Left ventricle myocardium superior (tissue), 1 donor: ENCODE measurements at places on chromosomes 1 and 21.

DNA sequence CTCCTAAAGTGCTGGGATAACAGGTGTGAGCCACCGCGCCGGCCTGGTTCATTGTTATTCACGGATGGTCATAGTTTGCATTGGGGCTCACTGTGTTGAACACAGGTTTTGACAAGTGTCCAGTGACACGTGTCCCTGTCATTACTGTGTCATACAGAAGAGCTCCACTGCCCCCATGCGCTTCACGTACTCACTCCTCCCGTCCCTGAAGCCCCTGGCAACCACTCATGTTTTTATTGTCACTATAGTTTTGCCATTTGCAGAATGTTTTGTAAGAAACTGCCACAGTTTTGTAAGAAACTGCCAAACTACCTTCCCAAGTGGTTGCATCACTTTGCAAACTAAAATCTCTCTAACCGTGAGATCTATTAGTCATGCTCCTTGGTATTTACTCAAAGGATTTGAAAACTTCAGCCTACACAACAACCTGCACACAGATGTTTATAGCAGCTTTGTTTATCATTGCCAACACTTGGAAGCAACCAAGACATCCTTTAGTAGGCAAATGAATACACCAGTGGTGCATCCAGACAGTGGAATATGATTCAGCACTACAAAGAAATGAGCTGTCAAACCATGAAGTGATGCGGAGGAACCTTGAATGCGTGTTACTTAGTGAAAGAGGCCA lies 163.2 kb upstream of the COL6A1 start:
- no peak for DNase-seq

DNA sequence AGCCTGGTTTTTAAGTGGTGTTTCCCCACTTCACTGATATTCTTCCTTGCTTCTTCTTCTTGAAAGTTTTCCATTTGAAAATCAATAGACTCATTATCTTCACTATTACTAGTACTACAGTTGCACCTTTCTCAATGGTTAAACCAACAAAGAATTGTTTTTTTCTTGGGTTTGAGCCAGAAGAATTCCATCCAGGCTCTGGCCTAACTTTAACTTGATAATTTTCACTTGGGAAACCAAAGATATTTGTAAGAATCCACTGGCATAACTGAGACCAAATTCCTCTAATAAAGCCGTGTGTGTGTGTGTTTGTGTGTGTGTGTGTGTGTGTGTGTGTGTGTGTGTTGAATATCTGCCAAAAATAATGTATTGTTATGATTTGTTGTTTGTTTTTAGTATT lies 103.2 kb downstream of the SGIP1 start:
- DNase-seq = no peak

GRCh38 chr1:220873868-220874655 lies 5.2 kb upstream of the HLX start:
- peak; percentile 41 for DNase-seq

DNA sequence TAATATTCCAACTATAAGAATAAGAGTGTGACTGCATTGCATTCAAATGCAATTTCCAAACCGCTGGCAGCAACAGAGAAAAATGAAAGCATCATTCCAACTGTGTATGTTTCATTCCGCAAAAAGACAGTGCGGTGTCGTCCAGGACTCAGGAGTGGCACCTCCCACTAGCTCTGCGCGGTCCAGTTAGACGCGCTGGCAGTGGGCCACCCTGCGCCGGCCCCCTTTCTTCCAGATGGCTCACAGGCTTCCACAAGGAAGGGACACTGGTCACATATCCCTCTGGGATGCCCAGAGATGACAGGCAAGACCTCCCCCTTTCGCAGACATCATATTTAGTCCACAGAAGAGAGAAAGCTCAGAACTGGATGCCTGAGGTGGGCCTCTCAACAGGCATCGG lies 11.9 kb downstream of the WRAP73 start:
- DNase-seq = no peak

- DNase-seq = no peak
Measured at GRCh38 chr1:29431138-29431537, 194.8 kb downstream of the PTPRU start.

- no peak for DNase-seq
Measured at GRCh38 chr1:89833183-89834082, 12.6 kb downstream of the LRRC8D start.

- peak; percentile 45 for DNase-seq
Measured at GRCh38 chr1:2588661-2589430, 2.3 kb downstream of the PRXL2B start.

- DNase-seq = no peak
Measured at GRCh38 chr1:158496374-158496773, 24.4 kb downstream of the OR10R2 start.

GRCh38 chr1:166470014-166470413 lies 303.2 kb upstream of the FAM78B start:
- no peak for DNase-seq

DNA sequence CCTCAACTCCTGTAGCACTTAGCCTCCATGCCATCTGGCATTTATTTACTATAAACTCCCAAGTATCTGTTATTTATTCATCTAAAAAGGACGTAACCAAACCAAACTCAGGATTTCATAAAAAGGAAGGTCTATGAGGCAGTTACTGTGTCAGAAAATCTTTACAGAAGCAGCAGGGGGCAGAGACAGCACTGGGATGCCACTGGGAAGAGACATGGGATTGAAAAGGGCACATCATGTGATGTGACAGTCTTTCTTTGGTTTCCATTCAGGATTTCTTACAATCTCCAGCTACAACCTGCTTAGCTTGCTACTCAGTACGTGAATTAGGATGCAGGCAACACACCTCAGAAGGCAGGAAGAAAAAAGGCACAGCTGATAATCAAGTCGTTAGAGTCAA lies 31.2 kb downstream of the SPRTN start:
- no peak for DNase-seq

- DNase-seq = no peak
Measured at GRCh38 chr21:38460171-38460742, 38.0 kb downstream of the ERG start.

- no peak for DNase-seq
Measured at GRCh38 chr1:27868932-27869718, 3.2 kb upstream of the THEMIS2 start.

DNA sequence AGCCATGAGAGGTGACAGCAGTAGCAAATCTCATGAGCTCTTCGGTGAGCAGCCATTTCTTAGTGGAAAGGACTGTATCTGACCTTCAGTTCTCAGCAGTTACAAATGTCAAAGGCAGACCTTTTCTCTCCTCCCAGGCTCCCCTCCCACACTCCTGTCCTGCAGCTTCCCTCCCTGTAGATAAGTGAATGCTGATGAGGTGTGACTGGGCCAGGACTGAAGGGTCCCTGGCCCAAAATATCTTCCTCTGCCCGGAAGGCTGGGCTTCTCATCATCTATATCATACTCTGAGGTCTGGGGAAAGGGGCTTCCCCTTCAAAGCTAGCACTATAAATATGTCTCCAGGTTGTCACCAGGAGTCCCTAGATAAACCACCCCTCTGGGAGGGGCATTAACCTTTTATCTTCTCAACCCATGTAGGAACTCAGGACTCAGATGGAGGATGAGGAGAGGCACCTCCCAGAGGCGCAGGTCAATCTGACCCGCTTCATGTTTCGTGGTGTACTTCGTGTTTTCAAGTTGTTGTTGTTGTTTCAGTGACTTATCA lies 3.6 kb upstream of the ADAMTSL4 start:
- no peak for DNase-seq

- no peak for DNase-seq
Measured at GRCh38 chr1:90730243-90731022, 13.3 kb upstream of the BARHL2 start.

DNA sequence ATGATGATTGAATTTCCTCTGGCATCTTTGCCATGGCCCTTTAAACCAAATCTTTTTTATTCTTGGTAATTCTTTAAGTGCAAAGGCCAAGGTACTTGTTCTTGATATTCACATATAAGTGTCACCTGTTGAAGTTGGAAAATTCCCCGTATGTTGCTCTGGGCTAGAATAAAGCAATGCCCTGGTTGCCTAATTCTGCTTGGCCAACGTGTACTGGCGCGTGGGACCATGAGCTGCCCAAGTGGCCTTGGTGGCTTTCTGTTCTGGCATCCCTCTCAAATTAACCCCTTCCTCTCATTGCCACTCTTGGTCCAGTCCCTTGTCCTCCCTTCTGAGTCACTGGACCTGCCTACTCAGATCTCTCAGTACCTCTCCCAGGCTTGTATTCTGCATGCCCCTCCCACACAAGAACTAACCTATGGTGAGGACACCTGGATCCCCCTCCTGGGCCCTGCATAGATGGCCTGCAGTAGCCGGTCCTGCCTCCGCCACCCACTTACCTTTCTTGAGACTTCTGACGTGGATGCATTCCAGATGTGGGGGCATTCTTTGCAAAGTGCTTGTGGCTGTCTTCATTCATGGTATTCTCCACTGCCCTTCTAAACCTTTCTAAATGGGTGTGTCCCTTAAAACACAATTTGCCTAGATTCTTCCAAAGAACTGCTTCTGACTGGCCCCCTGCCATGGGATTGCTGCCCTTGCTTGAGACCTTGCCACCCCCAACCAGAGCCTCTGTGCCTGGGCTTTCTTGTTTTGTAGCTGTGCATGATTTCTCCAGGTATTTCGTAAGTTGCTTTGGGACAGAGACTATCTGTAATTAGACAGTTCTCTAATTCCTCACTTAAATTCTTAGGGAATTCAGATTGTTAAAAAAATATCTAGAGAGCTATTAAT lies 152.4 kb downstream of the GALNT2 start:
- DNase-seq = no peak

DNA sequence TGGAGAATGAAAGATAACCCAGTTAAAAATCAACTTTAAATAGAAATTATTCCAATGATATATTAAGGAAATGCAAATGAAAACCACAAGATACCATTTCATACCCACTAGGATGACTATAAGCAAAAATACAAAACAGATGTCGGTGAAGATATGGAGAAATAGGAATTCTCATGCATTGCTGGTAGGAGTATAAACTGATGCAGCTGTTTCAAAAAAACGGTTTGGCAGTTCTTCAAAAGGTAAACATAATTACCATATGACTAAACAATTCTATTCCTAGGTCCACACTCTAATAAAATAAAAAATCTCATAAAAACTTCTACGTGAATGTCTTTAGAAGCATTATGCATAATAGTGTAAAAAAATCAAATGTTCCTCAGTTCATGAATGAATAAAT lies 763.3 kb upstream of the BRINP3 start:
- no peak for DNase-seq

DNA sequence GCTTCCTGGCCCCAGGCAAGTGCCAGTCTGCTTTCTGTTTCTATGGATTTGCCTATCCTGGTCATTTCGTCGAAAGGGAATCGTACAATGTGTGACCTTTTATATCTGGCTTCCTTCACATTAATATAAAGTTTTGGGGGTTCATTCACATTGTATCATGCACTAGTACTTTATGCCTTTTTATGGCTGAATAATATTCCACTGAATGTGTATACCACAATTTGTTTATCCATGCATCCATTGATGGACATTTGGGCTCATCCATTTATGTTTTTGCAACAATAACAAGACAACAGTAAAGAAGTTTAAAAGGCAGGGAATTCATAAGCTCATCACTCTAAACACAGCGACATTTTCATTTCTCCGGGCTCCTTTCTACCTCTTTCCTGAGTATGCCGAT lies 50.6 kb downstream of the SPSB1 start:
- DNase-seq = no peak

GRCh38 chr1:118504221-118504644 lies 319.2 kb upstream of the SPAG17 start:
- no peak for DNase-seq

DNA sequence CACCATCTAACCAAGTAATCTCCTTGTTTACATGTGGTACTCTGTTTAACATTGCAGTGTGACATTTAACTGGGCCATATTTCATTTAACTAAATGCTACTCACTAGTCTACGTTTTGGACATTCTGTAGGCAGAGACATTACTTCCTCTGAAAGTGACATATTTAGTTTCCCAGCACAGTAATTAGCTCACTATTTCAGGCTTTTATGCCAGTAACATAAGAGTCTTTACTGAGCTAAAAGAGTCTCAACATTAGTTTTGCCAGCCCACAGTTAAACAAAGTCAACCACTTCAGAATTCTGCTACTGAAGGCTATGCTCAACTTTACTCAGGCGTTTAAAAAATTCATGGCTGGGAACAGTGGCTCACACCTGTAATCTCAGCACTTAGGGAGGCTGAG lies 2.6 kb upstream of the TNFRSF9 start:
- no peak for DNase-seq

DNA sequence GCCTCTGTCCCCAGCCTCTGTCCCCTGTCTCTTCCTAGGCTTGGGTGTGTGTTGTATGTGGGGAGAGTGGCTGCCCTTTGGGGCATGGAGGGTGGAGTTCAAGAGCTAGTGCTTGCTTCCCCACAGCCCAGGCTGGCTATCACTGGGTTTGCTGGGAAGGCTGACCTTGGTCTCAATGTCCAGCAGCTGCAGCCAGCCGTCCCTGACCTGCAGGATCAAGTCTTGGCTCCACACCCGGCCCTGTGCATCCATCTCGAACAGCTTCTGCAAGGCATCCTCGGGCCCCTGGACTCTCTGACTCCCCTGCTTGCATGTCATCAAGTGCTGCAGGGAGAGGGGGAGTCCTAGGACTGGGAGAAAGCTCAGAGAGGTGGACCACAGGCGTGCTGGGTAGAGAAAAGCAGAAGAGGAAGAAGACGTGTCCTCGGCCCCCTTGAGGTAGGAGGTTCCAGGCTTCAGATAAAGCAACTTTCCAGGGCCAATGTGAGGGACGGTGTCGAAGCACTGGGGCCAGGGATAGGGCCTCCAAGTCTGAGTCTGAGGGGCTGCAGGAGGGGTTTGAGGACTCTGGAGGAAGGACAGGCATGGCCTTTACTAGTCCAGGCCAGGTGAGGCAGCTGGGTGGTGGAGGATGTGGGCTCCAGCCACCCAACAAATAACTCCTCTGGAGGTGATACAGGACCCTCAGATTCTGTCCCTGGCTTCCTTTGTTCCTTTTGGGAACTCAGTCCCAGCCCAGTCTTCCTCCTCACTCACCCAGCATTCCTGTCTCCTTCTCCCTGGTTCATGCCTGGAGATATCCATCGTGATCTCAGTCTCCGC lies 4.0 kb downstream of the EPS8L3 start:
- DNase-seq = no peak

- no peak for DNase-seq
Measured at GRCh38 chr1:25629836-25630235, 13.2 kb downstream of the MAN1C1 start.

DNA sequence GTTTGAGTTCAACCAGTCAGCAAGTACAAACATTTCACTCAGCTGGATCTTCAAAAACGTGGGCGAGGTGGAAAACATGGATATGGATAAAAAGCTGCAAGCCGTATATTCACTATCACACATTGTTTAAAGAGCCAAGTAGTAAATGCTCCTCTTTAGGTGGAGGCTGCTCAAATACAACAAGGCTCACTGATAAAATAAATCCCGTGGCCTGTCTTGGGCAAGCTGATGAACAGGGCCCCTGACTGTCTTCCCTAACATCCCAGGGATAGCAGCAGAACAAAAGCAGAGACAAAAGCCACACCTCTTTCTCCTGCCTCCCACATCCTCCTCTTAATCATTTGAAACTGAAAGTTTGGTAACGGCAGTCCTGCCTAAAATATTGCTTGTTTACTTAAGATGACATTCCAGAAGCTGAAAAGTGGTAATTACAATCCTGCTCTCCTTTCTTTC lies 357.7 kb downstream of the TTLL7 start:
- DNase-seq = no peak

- DNase-seq = no peak
Measured at GRCh38 chr1:145759721-145760120, 40.4 kb downstream of the CD160 start.

- peak; percentile 40 for DNase-seq
Measured at GRCh38 chr1:26959722-26960624, at the start of gene KDF1. Gene KDF1, minus strand, starts transcription at chr1:26960468. Its CDS starts 8,088 bp downstream, at chr1:26952380.
